Fibroblast of skin of back (primary cell): ENCODE measurements at places on chromosomes 5 and 9.

- peak; percentile 45 for DNase-seq
Observed at GRCh38 chr9:71858812-71859211, 52.2 kb downstream of the ABHD17B start.

DNA sequence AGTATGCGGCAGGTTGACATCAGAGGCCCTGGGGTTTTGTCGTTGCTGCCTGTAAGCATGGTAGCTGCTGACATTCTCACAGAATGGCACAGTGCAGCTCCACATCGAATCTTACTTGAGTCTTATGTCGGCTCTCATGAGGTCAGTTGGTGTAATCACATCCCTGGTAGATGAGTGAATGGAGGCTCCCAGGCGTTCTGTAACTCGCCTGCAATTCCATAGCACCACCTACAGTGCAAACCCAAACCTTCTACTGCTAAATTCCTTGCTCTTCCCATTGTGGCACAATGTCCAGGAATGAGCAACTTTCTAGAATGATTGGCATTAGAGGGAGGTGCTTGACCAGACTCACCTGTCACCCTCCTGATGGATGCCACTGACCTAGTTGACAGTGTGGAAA lies 578.4 kb downstream of the CCDC171 start:
- peak; percentile 74 for DNase-seq

- DNase-seq: no peak
Observed at GRCh38 chr5:107590686-107591085, 80.1 kb downstream of the EFNA5 start.

DNA sequence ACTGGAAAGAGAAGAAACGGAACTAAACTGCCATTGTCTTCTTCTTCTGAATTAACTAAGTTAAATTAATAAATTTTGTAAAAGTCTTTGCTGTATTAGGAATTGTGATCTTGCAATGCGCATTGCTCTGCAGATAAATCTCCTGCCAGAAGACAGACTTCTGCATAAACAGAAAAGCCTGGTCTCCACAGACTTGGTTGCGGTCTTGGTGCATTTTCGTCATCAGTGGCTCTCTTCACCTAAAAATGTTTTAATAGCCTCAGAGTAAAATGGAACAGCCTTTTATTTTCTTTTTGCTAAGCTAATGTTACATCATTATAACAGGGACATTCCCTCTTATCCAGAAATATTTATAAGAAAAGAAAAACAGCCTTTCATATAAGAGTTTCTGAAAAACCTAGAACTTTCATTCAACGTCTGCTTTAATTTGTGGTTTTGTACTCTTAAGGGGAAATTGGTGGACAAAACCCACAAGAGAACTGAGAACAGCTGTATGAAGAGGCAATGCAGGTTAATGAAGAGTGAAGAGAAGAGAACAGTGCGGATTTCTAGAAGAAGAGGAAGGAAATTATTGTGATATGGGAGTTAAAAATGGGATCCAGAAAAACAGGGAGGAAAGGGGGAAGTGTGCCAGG lies 10.1 kb downstream of the IFNA5 start:
- DNase-seq: no peak

DNA sequence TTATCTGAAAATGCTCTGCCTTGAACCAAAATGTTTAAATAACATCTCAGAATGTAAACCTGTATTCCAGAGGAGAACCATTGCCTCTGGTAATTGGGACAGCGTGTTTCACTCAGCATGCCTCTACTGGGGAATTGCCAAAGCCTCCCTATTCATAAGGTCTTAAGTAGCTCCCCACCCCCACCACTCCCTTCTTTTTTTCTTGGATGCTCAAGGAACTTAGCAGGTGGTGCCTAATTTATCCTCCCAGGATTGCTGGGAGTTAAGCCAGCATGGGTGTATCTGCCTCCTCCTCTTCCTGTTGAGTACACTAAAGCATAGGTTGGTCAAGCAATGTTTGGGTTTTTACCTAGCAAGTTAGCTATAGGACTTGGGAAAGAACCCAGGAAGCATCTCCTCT lies 220.2 kb downstream of the DMAC1 start:
- DNase-seq: no peak

DNA sequence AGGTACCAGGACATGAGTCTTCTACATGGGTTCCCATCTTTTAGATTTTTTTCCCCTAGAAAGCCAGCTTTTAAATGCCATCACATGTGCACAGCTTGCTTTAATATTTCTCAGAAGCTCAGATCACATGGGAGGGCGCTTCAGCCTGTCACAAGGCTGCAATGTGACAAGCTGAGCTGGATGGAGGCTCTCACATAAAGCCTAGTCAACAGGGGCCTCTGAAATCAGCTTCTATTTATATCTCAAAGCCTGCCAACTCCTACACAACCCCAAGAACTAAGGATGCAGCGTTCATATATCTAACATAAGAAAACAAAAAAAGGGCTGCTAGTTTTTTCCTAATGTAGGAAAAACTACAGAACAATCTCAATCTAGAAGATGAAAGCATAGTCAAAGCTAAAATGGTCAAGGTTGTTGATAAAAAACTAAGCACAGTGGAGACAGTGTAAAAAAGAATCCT lies 2.3 kb downstream of the ZFAND5 start:
- peak; percentile 86 for DNase-seq

DNA sequence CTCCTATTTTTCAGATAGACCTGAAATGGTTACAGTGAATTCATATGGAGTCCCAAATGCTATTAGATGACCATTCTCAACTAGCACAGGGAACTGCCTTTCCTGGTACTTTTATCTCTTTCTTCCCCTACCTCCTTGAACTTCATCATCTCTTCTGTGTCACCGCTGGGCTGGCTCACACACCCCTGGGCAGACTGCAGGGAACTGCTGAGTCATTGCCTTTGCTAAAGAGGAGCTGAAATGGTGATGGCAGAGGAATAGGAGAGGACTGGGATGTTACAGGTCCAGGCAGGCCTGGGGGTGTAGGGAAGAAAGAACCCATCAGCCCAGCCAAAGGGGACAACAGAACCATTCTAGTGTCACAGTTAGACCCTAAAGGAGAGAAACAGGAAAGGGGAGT lies 322.3 kb downstream of the ASTN2 start:
- DNase-seq: peak; percentile 79

DNA sequence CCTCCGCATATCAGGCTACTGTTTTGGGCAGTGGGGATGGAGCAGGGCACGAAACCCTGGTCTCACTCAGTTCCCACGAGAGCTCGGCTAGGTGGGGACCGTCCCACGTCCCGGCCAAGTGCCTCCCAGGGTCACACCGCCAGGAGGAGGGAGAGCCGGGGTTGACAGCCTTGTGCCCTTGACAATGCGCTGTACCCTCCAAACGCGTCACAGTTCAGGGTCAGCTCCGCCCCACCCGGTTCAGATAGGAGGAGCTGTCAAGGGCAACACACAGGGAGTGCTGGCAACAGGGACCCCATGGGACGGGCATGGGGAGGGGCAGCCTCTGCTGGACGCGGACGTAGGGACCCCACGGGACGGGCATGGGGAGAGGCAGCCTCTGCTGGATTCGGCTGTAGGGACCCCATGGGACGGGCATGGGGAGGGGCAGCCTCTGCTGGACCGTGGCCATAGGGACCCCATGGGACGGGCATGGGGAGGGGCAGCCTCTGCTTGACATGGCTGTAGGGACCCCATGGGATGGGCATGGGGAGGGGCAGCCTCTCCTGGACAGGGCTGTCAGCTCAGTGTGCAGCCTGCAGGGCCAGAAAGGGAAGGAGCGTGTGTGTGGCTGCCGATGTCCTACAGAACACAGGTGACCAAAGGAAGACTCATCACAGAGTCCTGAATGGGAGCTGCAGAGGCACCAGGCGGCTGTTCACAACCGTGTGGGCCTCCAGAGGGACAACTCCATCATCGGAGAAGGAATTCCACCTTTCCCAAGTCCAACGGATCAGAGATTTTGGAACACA lies 29.4 kb downstream of the PNPLA7 start:
- no peak for DNase-seq

GRCh38 chr5:65290677-65291076 lies 191.0 kb downstream of the ADAMTS6 start:
- peak; percentile 34 for DNase-seq

DNA sequence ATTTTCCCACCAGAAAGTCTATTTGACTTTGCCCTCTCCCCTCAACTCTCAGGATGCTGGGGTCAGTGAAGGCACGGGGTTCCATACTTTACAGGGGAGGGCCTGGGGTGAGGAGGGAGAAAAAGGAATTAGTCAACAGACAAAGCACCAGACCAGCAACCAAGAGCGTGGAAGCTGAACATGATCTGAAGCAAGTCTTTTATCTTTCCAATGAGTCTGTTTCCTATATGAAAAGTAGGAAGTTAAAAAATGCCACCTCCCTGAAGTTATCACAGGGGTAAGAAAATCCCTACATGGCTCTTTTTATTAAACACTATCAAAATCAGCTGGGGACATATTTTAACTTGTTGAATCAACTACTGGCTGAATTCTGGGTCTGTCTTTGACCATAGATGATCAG lies 337.0 kb downstream of the TRPM3 start:
- no peak for DNase-seq

GRCh38 chr5:140106101-140106500 lies 7.8 kb upstream of the PURA start:
- no peak for DNase-seq

- DNase-seq: no peak
Observed at GRCh38 chr5:134018154-134018985, 13.6 kb upstream of the VDAC1 start.

DNA sequence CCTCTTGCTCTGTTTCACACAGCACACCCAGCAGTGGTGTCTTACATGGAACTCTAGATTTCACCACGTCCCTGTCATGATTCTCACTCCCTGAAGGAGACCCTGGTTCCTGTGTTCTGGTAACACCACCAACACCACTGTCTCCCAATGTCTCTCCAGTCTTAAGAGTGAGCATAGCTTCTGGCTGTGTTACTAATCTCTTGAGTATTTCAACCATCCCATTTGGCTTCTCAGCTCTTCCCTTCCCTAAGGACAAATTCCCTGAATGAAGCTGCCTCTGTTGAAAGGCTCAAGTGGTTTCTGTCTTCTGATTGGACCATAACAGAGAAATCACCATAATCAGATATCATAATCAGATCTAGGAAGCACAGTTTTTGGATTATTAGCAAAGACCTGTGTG lies 311.8 kb downstream of the DNAH5 start:
- peak; percentile 11 for DNase-seq

GRCh38 chr9:134723491-134724190 lies 82.0 kb downstream of the COL5A1 start:
- no peak for DNase-seq

GRCh38 chr9:89154218-89154617 lies 24.4 kb downstream of the SHC3 start:
- DNase-seq: no peak

DNA sequence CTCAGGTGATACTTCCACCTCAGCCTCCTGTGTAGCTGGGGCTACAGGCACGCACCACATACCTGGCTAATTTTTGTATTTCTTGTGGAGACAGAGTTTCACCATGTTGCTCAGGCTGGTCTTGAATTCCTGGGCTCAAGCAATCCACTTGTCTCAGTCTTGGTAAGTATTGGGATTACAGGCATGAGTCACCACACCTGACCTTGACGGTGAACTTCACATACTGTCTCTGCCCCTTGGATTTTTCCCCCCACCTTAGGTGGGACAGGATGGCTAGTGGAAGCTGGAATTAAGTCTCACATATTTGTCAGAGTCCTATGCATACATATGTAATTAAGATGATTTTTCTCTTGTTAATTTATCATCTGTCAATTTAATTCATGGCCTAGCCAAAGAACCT lies 20.9 kb upstream of the RFK start:
- no peak for DNase-seq
